NCI-H1930 (cell line): ENCODE measurements at places on chromosomes 16 and 17.

- no peak for DNase-seq
These were observed 255.5 kb downstream of the XYLT1 start for GRCh38 chr16:17215306-17215705.

GRCh38 chr17:29590411-29591145 lies 1.1 kb upstream of the GIT1 start:
- no peak for DNase-seq

- DNase-seq, result no peak
These were observed 237.7 kb downstream of the IRX3 start for GRCh38 chr16:54048586-54049495.

- DNase-seq, result no peak
These were observed 8.3 kb upstream of the CDC6 start for GRCh38 chr17:40279402-40279801.

DNA sequence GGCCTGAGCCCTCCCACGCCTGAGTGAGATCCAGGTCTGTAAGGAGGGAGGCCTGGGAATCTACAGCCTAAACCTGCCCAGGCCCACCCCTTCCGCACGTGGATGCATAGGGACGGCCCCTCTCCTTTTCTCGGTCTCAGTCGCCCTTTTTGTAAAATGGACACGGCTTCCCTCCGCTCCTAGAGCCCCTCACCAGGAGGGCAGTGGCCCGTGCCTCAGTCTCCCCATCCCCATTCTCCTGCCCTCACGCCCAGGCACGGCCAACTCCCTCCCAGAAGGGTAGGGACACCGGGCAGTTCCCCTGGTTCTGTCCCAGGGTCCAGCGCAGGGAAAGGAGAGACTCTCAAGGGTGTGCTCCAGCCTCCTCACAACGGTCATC lies 48.1 kb downstream of the WNT3 start:
- DNase-seq, result no peak

DNA sequence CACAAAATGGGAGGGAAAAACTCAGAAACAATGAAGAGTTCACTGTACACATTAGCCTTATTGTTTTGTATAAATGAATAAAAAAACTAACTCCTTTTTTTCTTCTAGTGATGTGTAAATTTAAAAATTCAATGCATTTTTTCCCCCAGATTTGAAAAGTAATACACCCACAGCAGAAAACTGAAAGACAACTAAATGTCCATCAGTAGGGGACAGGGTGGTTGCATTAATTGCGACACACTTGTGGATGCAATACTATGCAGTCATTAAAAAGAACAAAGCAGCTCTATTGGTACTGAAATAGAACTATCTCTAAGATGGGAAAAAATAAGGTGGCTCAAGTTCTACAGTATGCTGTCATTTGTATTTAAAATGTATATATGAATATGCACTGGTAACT lies 13.7 kb upstream of the WIPI1 start:
- DNase-seq, result no peak

- DNase-seq, result no peak
These were observed 33.4 kb downstream of the BRD7 start for GRCh38 chr16:50335196-50335958.

DNA sequence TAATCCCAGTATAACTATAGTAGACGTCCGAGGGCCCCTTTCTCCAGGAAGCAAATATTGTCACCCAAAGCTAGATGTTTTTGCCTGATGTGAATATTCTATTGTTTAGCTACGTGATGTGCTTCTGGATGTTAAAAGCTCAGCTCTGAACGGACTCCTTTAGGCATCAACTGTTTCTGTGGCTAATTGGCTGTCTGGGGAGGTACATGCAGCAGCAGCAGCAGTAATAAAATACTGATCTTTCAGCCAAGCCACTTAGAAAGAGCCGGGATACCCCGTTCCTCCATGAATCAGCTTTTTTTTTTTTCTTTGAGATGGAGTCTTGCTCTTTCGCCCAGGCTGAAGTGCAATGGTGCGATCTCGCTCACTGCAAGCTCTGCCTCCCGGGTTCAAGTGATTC lies 43.0 kb downstream of the TRARG1 start:
- no peak for DNase-seq

GRCh38 chr16:23408823-23409298 lies 44.1 kb downstream of the COG7 start:
- DNase-seq, result no peak

DNA sequence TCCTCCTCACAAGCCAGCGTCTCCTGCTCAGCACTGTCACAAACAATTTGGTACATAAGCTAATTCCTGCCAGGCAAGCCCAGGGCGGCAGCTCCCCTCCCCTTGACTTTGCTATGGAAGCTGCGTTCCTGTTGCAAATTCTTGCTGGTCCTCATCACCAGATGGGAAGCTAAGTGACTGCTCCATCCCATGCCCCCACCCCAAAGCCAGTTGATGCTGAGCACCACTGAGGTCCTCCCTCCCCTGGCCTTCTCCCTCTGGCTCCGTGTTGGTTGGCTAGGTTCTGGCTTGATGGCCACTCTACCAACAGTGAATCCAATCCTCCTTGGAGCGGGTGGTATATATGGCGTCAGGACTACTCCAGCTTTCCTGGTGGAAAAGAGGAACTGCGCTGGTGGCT lies 34.4 kb downstream of the PIPOX start:
- DNase-seq, result no peak

DNA sequence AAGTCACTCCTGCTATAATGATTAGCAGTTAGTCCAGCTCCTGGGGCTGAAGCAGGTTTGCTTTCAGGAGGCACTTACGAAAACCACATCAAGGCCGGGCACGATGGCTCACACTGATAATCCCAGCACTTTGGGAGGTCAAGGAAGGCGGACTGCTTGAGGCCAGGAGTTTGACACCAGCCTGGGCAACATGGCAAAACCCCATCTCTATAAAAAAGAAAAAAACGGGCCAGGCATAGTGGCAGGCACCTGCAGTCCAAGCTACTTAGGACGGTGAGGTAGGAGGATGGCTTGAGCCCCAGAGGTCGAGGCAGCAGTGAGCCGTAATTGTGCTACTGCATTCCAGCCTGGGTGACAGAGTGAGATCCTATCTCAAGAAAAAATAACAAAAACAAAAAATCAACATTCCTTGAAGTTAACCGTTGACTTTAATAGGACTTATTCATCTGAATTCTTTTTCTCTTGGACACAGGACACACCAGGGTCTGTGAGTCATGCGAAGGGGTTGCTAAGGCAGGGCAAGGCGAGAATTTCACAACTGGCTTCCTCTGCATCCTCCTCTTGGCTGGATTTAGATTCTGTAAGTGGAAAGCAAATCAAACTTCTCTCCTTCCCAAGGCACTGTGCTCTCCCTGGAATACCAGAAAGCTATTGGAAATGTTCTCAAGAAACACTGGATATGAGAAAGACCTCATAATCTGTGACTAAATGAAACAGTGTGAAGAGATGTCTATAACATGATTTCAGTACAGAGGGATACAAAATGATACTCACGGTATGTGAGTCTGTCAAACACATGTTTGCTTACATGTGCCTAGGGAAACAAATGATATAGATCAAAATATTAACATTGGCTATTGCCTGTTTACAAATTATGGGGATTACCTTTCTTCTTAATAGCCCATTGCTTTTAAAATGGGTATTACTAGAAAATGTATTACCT lies 99.5 kb downstream of the SYCE1L start:
- no peak for DNase-seq

DNA sequence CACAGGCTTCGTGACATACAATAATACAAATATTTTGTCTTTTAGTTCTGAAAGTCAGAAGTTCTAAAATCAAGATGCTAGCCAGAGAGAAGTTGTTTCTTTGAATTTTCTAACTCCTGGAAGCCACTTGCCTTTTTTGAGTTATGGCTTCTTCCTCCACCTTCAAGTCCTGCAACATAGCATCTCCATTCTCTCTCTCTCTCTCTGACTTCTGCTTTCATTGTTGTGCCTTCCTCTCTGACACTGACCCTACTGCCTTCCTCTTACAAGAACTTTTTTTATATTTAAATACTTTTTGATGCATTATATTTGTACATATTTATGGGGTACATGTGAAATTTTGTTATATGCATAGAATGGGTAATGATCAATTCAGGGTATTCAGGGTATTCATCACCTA lies 205.9 kb downstream of the MAP2K6 start:
- DNase-seq, result no peak

- DNase-seq, result no peak
These were observed 21.0 kb downstream of the MYLK3 start for GRCh38 chr16:46727184-46727583.

GRCh38 chr16:61797296-61797795 lies 238.9 kb downstream of the CDH8 start:
- DNase-seq, result no peak

DNA sequence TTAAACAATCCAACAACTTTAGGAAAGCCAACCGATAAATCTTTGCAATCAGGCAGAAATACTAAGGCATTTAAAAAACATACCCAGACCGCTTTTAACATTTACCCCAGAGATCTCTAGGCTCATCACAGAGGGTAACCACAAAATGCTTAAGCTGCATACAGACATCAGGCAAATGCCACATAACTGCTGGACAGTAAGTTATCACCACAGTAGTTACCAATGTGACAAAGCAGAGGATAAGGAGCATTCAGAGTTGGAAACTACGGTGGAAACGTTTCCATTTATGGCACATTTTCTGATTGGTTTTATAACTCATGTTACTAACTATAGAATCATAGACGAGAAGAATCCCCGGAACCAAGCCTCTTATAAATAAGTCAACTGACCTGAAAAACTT lies 77.5 kb downstream of the KANSL1 start:
- no peak for DNase-seq

- no peak for DNase-seq
These were observed 2.5 kb upstream of the MRPS23 start for GRCh38 chr17:57852092-57852954.

DNA sequence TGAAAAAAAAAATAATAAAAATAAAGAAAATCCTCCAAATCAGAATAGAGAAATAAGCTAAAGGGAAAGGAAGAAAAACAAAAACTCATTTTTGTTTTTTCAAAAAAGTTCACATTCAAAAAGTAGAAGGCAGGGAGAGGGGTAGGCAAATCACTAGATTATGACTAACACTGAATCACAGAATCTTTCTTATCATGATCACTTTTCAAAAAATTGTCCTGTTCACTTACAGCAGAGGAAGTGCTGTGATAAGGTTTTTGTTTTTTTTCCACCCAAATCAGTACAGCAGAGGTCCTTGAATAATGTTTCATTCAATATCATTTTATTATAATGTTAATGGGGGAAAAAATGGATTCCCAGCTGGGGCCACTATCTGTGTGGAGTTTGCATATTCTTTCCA lies 106.4 kb downstream of the CA4 start:
- DNase-seq, result no peak

GRCh38 chr17:14068542-14069250 lies 608 bp upstream of the COX10 start:
- no peak for DNase-seq

GRCh38 chr16:62752854-62753253 lies 716.6 kb upstream of the CDH8 start:
- no peak for DNase-seq

- peak; percentile 86 for DNase-seq
These were observed 631 bp downstream of the KREMEN2 start for GRCh38 chr16:2964475-2965336.

DNA sequence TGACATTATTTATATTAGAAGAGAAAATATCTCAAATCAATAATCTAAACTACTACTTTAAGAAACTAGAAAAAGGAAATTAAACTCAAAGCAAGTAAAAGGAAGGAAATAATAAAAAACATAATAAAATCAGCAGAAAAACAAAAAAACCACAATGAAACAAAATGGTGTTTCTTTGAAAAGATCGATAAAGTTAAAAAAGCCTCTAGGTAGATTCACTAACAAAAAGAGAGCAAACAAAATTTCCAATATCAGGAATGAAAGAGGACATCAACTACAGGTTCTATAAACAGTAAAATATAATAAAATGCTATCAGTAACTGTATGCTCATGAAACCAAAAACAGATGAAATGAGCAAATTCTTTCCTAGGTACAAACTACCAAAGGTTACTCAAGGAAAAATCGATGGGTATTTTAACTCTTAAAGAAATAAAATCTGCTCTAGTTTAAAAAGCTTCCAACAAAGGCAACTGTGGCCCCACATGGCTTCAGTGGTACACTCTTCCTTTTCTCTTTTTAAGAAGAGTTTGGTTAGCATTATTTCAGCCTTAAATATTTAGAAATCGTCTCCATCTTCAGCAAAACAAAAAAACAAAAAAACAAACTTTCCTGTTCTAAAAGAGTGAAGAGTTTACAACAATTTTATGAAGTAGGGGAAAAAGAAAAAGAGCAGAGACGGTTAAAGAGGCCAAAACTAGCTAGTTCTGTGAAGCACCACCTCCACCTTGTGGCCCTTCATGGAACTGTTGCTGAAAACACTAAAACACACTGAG lies 102.2 kb downstream of the TRIM37 start:
- peak; percentile 24 for DNase-seq

DNA sequence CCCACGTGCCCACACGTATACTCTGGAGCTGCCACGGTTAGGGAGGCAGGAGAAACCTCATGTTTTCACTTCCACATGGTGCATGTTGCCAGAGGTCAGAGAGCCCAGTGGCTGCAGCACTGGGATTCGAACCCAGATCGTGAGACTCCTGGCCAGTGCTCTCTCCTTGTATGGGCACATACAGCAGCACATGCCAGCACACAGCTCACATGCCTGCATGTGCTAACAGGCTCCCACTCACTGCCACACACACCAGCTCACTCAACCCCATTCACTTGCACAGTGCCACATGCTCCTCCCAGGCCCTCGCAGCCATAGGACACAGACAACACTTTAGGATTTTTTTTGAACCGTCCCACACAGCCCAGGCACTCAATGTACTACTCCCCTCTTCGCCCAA lies 49.5 kb upstream of the MRPS23 start:
- no peak for DNase-seq

DNA sequence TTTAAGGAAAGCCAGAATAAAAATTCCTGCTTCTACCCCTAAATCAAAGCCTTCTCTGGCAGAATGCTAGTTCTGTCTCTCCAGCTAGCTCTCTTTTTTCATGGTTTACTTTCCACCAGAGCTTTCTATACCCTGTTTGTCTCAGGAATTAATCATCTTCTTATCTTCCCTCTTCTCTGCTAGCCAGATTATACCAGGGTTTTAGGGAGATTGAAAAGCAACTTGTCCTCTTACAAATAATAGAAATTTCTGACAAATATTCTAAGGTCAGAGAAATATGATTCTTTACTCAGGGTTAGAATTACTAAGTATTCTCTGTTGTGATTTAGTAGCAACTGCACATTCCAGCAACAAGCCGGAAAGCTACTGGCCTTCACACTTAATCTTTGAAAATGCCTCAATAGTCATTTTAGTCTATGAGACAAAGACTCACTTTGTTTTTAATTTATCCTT lies 166.4 kb downstream of the TANC2 start:
- DNase-seq, result no peak

DNA sequence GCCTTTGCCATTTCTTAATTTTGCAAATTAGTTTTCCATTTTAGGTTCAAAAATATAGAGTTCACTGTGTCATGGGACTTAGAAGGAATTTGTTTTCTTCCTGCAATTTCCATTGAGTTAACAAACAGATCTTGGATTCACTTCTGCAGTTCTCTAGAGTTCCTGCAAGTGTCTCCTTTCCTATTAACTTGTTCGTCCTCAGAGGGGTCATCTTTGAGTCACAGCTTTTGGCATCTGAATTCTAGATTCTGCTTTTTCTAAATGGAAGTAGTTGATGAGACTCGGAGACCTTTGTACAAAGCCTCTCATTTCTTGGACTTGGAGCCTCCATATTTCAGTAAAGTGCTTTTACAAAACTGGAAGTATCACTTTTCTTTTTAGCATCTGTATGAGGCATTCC lies 323.3 kb downstream of the BCAS3 start:
- no peak for DNase-seq

GRCh38 chr17:7977805-7978204 lies 24.6 kb upstream of the GUCY2D start:
- no peak for DNase-seq

- DNase-seq, result no peak
These were observed 439 bp downstream of the TRIM25 start for GRCh38 chr17:56913353-56913866.

GRCh38 chr17:44353672-44354331 lies 8.7 kb downstream of the GRN start:
- DNase-seq, result no peak
